Femur (tissue), 1 donor: ENCODE measurements at places on chromosomes 7 and 10.

GRCh38 chr7:47349401-47349800 lies 232.5 kb downstream of the TNS3 start:
- DNase-seq: no peak

DNA sequence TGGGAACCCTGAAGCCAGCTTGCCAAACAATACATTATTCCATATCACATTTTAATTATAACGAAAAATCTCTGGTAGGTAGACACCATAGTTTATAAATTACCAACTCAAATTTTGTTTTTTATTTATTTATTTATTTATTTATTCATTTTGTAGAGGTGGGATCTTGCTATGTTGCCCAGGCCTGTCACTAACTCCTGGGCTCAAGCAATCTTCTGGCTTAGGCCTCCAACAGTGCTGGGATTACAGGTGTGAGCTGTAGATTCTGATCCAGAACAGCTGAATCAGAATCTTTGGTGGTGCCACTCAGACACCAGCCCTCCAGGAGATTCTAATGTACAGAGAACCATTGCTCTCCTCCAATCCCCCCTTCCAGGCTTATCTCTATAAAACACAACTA lies 1.7 kb downstream of the PON2 start:
- no peak for DNase-seq

DNA sequence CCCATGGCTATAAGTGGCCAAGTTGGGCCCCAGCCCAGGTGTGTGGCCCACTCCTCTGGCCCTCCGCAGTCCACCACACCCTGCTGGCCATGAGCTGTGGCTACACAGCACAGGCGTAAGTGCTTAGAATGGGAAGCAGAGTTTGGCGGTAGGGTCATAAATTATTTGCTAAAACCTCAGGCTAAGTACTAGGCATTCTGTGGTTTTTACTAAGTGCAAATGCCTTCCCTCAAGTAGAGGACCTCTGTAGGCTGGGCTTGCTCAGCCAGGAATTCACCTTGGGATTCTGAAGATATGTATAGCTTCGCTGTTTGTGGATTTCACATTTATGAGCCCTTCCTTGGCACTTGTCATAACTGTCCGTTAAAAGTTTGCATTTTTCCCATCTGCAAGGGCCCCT lies 44.8 kb upstream of the LOXL4 start:
- no peak for DNase-seq

DNA sequence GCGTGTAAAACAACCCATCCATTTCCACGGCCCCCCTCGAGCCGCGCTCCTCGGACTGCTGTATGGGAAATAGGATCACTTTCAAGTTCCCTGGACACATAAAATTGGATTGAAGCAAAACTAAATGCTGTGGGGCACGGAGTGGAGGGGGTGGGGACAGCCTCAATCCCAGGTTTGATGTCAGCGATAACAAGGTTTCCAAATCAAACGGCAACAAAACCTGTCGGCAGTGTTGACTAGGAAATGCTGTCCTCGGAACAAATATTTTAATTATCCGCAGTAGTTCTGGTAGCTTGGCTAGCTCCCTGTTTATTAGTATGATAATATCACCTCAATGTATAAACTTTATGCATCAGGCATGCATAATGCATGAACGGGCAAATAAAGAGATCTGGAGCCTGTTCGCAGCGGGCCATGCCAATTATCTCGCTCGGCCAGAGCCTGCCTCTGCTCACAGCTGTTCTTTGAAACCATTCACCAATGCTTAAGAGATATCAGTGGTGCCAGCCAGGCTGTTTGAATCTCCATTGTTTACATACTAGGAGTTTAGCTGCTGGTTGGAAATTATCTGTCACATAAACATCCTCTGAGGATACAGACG lies 161.1 kb downstream of the PAXIP1 start:
- DNase-seq: no peak

DNA sequence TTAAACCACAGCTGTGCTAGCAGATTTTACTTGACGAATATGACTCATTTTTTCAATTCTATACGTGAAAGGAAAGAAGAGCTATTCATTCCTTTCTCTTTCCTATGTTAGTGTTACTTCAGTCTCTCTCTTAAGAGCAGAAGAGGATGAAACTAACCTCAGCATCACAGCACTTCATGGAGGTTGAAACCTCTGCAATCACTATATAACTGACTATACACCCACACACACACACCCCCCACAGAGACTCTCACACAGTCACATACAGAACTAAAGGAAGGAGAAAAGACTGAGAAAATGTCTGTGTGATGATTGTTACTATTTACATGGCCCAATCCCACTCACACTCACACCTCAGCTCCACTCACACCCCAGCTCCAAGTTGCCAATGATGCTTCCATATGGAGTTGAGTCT lies 104.2 kb downstream of the KIF20B start:
- DNase-seq: no peak

- no peak for DNase-seq
Observed at GRCh38 chr10:1061930-1062774, 6.0 kb downstream of the WDR37 start.

- no peak for DNase-seq
Observed at GRCh38 chr10:14800397-14800796, 25.7 kb upstream of the FAM107B start.

DNA sequence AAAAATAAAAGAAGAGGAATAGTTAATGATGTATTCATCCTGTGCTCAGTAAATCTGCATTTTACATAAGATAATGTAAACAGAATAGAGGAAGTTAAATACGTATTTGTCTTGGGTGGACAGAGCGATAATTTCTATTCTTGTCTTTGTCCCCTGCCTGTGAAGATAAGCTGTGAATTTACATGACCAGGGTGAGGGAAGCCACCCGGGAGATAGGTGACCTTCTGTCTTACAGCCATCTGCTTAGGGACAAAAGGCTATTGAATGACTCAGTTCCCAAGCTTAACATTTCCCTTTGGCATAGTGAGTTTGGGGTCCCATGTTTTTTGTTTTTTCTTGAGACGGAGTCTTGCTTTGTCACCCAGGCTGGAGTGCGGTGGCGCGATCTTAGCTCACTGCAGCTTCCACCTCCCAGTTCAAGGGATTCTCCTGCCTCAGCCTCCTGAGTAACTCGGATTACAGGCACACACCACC lies 88.7 kb upstream of the KCTD7 start:
- no peak for DNase-seq

DNA sequence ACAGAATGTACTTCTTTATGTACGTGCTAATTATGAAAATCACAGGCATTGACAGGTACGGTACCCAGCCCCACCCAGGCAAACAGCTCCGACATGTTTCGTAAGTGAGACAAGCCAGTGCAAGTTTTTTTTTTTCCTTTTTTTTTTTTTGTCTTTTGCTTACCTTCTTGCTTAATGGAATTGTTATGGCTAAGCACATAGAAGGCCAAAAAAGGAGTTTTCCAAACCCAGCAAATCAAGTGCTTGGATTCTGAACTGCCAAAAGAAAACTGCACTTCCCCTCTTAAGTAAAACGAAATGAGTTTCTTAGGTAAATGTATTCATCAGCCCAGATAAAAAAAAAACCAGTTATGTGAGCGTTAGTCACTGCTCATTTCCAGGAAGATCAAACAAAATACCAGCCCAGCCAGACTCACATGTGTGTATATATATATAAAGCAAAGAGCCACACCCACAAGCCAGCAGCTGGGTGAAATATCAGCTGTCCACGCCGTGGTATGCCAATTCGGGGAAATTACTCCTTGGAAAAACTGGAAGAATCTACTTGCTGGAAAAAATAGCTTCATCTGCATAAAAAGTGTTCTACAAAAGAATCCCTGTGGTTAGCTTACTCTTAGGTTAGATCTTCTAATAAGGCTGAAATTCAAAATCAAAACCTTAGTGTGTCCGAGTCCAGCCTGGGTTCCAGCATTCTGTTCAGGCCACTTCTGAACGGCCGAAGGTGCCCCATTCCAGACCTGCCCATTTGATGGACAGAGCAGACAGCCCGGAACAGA lies 8.0 kb downstream of the KLF6 start:
- DNase-seq: peak; percentile 84

GRCh38 chr7:68789597-68789996 lies 808.7 kb upstream of the AUTS2 start:
- no peak for DNase-seq

GRCh38 chr10:4059471-4060138 lies 274.6 kb upstream of the KLF6 start:
- no peak for DNase-seq

- no peak for DNase-seq
Observed at GRCh38 chr7:25028370-25029021, 48.5 kb upstream of the OSBPL3 start.

- no peak for DNase-seq
Observed at GRCh38 chr7:114554781-114555537, 140.3 kb downstream of the FOXP2 start.

DNA sequence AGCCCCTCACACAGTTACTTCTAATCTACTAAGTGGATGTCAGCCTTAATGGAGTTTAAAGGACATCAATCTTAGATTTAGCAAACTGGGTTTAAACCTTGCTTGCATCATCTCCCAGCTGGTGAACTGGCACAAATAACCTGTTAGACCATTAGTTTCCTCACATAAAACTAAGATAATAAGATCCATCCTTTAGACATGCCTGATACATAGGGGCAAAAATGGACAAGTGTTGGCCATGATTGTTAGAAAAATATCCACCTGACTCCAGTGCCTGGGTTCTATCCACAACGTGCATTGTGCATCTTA lies 439.1 kb downstream of the TNS3 start:
- no peak for DNase-seq

DNA sequence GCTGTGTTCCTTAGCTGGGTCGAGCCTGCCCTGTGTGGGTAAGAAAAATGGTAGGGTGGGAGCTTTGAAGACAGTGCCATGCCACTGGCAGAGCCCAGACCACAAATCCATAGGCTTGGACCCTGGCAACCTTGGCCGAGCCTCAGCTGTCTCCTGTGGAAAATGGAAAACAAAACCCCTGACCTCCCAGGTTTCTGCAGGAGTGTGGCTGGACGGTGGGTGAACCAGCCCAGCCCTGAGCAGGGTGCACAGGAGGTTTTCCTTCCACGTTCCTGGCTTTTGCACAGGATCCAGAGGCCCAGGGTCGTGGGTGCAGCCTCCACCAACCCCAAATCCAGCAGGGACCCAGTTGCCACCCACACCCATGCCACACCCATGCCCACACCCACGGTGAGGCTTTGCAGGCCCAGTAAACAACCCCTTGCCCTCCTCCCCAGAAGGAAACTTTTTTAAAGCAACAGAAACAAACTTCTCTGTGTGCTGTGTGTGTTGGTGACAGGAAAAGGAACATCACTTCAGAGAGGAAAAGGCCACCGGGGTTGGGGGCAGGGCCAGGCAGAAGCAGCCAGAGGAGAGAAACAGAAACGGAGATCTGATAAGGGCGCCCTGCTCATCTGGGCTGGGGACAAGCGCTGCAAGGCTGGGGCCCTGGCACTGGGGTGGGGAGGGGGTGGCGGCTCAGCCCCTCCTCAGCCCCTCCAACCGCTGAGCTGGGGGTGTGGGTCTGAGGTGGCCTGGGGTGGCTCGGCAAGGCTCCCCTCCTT lies 20.7 kb upstream of the ZMIZ1 start:
- peak; percentile 50 for DNase-seq

- no peak for DNase-seq
Observed at GRCh38 chr10:13984647-13985155, 346.0 kb downstream of the FRMD4A start.

- DNase-seq: no peak
Observed at GRCh38 chr7:34080513-34080912, 175.2 kb downstream of the BMPER start.

GRCh38 chr7:44307905-44308595 lies 17.3 kb downstream of the CAMK2B start:
- DNase-seq: no peak

DNA sequence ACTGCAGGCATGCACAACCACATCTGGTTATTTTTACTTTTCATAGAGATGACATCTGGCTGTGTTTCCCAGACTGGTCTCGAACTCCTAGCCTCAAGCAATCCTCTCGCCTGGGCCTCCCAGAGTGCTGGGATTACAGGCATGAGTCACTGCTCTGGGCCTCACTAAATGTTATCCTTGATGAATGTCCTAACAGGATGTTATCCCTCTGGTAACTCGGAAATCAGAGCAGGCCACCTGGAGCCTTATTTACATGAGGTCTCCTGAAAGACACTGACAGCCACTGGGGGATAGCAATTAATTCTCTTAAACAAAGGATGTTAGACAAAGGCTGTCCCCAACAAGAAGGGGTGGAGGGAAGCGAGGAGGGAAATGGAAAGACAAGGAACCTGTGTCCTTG lies 4.5 kb upstream of the ZNF438 start:
- DNase-seq: no peak

GRCh38 chr7:75617634-75618234 lies 121.0 kb downstream of the HIP1 start:
- DNase-seq: peak; percentile 83

DNA sequence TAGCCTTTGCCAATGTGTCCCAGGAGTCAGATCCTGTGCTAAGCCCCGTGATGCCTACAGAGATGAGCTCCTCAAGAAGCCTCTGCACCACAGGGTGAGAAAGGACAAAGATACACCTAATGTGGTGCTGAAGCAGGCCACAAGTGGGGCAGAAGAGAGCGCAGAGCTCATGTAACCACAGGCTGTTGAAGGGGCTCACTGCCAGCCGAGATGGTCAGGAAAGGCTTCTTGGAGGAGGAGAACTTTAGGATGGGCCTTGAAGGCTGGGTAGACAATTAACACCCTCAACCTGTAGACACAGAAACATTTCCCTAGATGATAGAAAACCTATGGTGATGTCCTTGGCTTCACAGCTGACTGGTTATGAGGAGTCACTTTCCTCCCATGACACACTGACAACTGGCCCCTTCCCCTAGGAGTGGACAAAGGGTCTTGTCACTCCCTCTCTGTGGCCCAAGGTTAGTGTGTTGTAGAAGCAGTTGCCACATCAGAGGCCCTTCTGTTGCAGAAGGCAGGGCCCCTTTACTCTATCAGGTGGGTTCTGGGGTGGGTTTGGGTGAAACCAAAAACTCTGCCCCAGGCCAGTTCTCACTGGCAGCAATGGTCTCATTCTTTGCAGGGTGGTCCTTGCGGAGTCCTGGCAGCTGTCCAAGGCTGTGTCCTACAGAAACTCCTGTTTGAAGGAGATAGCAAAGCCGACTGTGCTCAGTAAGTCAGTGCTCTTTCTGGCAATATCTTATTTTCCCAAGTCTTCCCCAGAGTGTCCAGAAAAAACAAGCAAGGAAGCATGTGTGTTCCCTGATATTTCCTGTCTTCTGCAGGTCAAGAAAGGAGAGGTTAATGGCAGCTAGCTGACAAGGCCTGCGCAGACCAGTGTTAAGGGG lies 69.2 kb downstream of the MINDY4 start:
- no peak for DNase-seq

GRCh38 chr10:7853226-7853842 lies 35.0 kb downstream of the TAF3 start:
- DNase-seq: no peak
